Tibial artery (tissue), 4 donors: ENCODE measurements at places on chromosomes 12 and 14.
A peak's percentile ranks its signal among the peaks of the same experiment; 100 is the strongest.

- no peak for DNase-seq
Observed at GRCh38 chr12:47216150-47216677, 136.5 kb upstream of the AMIGO2 start.

DNA sequence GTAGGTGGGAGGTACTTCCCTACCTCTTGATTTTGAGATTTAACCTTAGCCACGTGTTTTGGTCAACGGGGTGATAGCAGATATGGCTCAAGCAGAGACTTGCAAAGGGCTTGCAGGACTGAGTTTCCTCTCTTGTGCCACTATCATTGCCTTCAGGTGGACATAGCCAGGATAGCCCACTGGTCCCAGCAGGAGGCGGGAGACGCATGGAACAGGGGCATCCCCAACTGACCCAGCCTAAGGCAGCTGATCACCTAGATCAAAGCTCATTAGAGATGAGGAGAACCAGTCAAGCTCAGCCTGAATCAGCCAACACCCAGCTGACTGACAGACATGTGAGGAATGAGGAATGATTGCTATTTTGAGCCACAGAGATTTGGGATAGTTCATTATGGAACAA, 49.6 kb downstream of the CALM1 start:
- DNase-seq = no peak

- no peak for DNase-seq
Observed at GRCh38 chr12:55726971-55727370, 1.8 kb downstream of the CD63 start.

GRCh38 chr12:111182382-111182781, 186.5 kb downstream of the PHETA1 start:
- DNase-seq = no peak

GRCh38 chr12:66074561-66074960, 56.0 kb downstream of the LLPH start:
- no peak for DNase-seq

DNA sequence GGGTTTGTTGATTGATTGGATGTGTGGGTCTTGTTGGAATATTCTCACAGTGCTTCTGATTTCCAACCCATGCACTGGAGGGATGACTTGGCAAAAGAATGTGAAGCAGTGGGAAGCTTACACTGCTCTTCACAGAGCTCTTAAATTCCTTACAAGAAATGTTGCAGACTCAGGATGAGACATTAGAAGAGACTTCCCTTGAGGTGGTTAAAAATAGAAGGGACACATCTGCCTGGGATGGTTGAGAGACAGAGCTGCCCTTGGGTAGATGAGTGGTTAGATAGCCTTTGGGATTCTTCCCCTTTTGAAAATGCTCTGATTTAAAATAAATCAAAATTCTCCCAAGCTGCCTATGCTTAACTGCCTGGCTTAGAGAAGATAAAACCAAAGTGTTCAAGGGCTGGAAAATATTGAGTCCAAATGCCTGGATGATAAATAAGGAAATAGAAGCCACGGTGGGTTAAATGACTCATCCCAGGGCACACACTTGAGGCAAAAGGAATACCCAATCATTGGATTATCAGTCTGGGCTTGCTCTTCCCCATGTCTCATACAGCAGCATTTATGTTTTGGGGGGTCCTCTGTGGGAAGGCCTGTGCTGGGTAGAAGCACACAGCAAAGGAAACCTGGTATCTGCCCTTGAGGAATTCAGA, 264.3 kb downstream of the AKAP6 start:
- no peak for DNase-seq

- no peak for DNase-seq
Observed at GRCh38 chr12:92732716-92733115, 29.9 kb downstream of the PLEKHG7 start.

GRCh38 chr14:83172363-83172762, 1638.7 kb upstream of the SEL1L start:
- DNase-seq = no peak

- no peak for DNase-seq
Observed at GRCh38 chr12:76190299-76190698, 105.8 kb upstream of the NAP1L1 start.

- no peak for DNase-seq
Observed at GRCh38 chr12:62522984-62523383, 56.4 kb downstream of the MON2 start.

- DNase-seq = no peak
Observed at GRCh38 chr12:25981597-25981996, 23.1 kb downstream of the RASSF8 start.

GRCh38 chr14:104108570-104109541, 23.4 kb downstream of the ASPG start:
- DNase-seq = peak; percentile 52

- no peak for DNase-seq
Observed at GRCh38 chr14:73761618-73762355, 47.6 kb upstream of the PNMA1 start.

DNA sequence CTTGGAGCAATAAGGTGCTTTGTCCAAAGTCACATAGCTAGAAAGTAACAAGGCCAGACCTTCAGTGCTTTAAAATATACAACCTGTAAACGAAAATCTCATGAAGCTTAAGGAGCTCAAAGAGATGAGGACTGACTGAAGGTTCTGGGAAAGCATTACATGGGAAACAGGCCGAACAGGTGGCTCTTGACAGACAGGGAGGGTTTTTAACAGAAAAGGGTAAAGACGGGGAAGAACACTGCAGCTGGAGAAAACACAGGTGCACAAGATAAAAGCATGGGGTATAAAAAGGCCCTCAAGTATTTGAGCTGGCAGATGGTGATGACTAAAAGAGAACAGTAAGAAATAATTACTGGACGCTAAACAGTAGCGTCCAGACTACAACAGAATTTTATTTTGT, 257.2 kb downstream of the NELL2 start:
- no peak for DNase-seq

DNA sequence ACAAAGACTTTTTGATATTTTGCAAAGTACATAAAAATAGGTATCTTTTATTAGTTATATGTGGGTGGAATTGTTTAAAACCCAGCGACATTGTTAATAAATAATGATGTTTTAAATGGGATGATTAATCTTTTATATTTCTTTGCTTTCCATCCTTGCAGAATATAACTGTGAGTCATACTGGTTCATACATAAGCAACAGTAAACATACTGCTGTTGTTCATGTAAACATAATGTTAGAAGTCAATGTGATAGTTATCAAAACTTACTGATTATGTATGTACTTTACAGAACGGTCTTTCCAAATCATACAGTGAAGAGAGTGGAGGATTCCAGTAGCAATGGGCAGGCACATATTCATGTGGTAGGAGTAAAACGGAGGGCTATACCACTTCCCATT, 119.8 kb downstream of the ARID2 start:
- DNase-seq = no peak

DNA sequence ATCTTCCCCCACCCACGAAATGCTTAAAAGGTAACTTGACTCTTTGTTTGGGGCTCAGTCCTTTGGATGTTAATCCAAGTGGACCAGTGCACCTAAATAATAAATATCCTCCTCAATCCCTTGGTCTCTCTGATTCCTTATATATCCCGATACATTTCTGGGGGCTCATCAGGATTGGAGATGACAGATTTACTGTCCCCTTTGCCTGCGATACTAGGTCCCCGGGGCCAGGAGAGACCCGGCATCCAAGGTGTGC, 26.3 kb downstream of the KLRK1 start:
- DNase-seq = no peak

GRCh38 chr12:87848248-87848868, 180.8 kb downstream of the C12orf50 start:
- no peak for DNase-seq

GRCh38 chr12:95966287-95966870, 23.2 kb downstream of the AMDHD1 start:
- DNase-seq = no peak

- no peak for DNase-seq
Observed at GRCh38 chr12:70890895-70891832, 29.4 kb downstream of the PTPRR start.

- no peak for DNase-seq
Observed at GRCh38 chr14:102507081-102507856, 2.3 kb downstream of the ANKRD9 start.

GRCh38 chr12:130953771-130954543, at the start of gene ADGRD1:
Gene ADGRD1 (plus strand): TSS chr12:130953907. CDS start chr12:130954466, 559 bp downstream.
- peak; percentile 82 for DNase-seq

- no peak for DNase-seq
Observed at GRCh38 chr14:40053416-40053815, 621.2 kb upstream of the FBXO33 start.
